KG1 (cell line): ENCODE measurements at places on chromosomes 13 and 19.

- DNase-seq, result no peak
Observed at GRCh38 chr13:51801631-51802099, 2.3 kb downstream of the DHRS12 start.

DNA sequence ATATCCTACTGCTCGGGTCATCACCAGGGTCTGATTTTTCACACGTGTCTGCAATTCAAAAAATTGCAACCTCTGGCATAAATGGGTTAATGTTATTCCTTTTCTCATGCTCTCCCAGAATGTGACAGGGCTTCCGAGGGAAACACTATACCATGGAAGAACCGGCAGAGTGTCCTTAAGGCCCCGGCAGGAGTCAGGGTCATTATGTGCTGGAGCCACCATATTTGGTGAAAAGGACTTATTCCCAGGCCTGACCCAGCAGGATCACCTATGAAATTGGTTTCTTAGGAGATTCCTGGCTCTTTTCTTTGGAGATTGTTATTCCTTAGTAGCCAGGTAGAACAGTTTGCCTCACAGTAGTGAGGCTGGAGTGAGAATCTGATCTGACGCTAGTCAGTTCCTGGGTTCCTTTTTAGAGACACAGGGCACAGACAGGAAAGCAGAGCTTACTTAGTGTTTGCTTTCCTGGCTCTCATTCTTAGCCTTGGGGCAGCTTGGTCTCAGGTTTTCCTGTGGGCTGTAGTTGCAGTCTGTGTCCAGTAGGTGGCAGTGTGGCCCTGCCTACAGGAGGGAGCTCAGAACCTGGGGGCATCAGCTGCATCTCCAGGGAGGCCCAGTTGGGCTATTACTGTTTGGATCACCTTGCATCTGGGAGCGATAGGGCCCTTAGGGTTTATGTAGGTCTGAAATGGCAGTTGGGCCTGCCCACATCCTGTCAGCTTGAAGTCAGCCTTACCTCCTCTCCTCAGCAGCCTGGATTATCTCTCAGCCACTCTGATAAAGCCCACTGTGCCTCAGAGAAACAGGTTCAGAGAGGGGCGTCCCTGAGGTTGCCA, 12.4 kb downstream of the SNRNP70 start:
- peak; percentile 47 for DNase-seq

DNA sequence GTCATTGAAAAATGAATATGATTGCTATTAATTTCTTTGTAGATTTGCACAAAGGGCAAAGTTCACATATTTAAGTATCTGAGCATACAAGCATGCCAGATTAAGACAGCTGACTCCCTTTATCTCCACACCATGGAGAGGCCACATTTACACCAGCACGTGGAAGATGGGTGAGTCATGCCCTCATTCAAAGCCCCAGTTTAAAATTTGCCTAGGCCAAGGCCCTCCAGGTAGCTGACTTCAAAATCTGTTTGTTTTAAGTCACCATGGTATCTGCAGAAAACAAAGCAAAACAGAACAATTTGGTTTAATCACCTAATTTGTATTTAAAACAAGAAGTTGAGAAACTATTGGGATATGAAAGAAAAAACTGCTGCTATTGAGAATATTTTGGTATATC, 109.2 kb downstream of the ESD start:
- DNase-seq, result no peak

DNA sequence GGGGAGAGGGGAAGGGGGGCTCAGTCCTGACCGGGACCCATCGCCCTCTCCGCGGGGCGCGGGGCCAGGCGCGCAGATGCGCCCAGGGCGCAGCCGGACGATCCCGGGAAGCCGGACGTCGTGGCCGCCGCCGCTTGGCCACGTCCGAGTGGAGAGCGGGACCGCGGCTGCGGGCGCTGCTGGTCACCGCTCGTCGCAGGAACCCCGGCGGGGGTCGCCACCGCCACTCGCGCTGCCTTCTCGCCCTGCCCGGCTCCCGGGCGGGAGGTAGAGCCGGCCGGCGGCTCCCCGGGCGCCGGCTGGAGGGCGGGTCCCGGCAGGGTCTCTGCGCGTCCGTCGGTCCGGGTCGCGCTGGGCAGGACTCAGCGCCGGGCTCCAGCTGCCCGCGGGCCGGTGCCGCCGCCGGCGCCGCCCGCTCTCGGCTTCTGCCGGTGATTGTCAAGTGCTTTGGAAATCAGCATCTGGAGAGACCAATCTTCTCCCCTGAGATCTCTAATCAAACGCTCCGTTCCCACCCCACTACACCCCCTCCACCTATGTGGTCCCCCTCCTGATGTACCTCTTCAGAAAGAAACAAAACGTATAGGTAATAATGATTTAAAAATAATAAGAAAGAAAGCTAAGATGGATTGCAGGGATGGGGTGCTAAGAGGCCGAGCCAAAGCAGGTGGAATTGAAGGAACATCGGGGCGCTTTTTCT, 464.4 kb downstream of the ITGBL1 start:
- no peak for DNase-seq

GRCh38 chr19:35528218-35529038, at the start of gene SBSN:
Gene SBSN (minus strand): TSS chr19:35528311. CDS start chr19:35528281, 30 bp downstream.
- no peak for DNase-seq
